ENCODE measurements at places on chromosomes 2 and 18.

- no peak for DNase-seq
Measured at GRCh38 chr2:133414486-133415209, 153.6 kb downstream of the NCKAP5 start.

DNA sequence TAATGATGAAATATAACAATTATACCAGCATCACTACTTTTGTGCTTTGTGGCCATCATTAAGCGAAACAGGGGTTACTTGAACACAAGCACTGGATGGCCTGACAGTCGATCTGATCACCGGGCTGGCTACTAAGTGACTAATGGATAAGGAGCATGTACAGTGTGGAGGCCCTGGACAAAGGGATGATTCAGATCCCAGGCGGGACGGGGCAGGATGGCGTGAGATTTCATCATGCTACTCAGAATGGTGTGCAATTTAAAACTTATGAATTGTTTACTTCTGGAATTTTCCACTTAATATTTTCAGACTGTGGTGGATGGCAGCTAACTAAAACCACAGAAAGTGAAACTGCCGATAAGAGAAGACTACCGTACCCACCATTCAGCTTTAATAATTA, 7.0 kb upstream of the CLIP4 start:
- DNase-seq, result no peak

GRCh38 chr2:197972061-197972460, 167.7 kb downstream of the PLCL1 start:
- no peak for DNase-seq

- DNase-seq, result no peak
Measured at GRCh38 chr2:40329739-40330030, 122.2 kb downstream of the SLC8A1 start.

- DNase-seq, result no peak
Measured at GRCh38 chr2:23293063-23293462, 91.9 kb upstream of the KLHL29 start.

DNA sequence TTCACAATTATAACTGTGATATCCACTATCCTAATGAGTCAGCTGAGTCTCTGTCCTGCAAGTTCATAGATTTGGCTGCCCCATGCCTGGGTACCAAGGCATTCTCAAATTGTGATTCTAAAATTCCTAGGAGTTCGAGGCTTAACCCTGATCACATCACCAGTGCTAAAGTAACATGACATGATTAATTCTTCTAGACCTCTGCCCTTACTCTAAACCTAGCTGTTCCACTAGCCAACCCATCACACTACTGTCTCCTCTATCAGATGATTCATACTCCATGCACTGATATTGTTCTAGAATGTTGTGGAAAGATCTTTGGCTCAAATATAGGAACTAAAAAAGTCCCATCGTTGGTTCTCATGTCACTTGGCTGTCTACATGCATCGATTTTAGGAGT, 487.6 kb downstream of the PIK3C3 start:
- DNase-seq, result no peak

DNA sequence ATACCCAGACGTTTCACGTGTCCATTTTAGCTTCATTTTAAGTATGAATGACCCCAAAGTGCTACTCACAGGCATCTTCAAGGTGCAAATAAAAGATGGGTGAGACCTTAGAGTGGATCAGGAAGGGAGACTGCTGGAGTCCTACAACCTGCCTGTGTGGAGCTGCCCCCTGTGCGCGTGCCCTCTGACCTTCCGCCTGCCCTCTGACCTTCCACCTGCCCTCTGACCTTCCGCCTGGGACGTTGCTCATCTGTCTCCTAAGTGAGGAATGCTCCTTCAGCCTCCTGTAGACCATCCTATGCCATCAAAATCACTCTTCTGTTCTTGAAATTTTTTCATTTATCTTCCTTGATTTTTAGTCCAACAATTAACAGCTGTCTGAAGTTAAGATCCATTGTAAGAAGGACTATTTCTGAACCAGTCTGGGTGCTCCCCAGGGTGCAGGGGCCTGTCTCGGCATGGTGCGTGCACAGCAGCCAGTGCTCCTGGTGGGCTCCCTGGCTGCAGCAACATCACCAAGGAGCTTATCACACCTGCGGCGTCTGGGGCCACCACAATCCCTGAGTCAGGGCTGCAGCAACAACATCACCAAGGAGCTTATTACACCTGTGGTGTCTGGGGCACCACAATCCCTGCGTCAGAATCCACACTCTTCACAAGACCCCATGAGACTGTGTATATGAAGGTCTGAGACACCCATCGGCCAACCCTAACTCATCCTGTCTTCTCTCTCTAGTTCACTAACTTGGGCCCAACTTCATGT, 86.0 kb downstream of the TPO start:
- no peak for DNase-seq

DNA sequence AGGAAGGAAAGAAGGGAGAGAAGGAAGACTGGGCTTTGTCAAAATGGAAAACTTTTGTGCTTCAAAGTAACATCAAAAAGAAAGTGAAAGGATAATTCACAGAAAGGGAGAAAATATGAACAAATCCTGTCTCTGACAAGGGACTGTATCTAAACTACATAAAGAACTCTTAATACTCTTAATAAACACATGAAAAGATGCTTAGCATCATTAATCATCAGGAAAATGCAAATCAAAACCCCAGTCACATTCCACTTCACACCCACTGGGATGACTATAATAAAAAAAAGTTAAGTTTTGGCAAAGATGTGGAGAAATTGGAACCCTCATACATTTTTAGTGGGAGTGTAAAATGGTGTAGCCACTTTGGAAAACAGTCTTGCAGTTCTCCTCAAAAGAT, 11.8 kb upstream of the ZFP36L2 start:
- no peak for DNase-seq

DNA sequence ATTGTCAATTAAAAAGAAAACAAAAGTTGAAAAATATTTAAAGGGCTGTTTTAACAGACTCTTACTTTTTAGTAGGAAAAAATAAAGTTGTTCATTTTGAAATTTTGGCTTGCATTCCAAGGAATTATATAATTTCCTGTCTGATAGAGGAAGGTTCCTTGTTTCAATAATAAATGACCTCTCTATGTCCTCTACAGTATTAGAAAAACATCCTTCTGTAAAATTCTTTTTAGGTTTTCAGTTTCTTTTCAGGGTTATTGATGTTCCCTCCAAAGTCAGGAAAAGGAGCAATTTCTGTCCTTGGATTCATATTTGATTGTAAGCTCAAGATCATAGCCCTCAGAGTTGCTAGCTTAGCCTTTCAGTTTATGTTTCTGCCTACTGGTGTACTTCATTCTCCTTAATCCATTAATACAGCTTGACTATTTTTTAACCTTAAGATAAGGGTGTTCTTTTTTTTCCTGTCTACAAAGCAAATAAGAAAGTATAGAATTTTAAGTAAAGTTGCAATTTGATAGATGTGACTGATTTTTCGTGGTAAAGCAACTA, 125.2 kb upstream of the COL3A1 start:
- no peak for DNase-seq

- no peak for DNase-seq
Measured at GRCh38 chr2:100071335-100072043, 70.9 kb downstream of the AFF3 start.

- no peak for DNase-seq
Measured at GRCh38 chr2:208266936-208267335, 881 bp downstream of the PIKFYVE start.

DNA sequence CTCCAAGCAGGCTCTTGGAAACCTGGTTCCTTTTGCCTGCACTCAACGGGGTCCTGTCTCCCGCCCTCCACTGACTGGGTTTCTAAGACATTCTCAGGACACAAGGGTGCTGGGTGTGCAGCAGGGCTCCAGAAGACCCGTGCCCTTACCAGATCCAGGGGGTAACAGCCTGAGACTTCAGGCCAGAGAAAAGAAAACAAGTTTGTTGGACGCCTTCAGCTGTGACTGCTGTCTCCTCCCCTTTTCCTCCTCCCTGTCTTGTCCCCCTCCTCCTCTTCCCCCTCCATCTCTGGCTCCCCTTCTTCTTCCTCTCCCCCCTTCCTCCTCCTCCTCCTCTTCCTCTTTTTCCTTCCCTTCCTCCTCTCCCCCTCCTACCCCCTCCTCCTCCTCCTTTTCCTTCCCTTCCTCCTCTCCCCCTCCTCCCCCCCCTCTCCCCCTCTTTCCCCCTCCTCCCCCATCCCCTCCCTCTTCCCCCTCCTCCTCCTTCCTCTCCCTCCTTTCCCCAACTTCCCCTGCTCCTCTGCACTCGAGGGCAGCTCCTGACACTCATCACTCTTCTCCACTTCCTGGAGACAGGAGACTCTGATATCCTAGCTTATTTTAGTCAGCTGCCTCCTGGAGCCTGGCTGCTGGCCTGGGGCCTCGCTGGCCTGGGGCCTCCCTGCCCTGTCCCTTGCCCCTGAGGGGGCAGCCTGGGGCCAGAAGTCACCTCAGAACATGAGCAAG, 12.4 kb downstream of the ADRA2B start:
- no peak for DNase-seq

GRCh38 chr2:45127321-45127720, 118.1 kb upstream of the SIX2 start:
- no peak for DNase-seq

DNA sequence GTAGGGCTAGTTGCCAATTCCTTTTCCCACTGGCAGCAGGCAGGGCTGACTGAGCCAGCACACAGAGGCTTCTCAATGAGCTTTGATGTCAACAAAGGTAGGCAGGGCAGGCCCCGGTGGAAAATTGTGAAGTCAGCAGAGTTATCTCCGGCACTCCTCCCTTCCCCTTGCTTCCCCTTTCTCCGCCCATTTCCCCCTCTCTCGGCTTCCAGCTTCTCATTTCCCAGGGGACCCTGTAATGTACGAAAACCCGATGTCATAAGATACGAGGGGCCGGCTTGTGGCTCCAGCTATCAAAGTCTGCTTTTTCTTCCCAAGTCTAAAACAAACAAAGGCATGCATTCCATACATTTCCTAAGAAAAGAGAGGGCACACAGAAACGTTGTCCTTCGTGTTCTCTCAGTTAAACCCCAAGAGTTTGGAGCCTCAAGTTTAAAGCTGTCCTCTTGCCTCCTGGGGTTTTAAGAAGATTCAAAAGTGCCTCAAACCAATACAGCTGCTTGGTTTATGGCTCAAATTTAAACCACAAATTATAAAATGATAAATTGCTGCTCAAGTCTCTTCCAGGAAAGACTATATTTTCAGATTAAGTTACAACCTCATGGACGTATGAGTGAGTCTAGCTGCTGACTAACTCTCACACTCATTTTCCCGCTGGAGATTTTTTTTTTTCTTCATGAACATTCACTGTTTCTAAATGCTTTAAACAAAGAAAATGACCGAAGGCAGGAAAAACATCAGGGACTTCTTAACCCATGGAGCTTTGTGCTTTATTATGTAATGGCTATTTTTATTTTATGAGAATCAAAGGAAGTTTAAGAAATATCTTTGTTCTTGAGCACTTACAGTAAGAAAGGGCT, 27.2 kb upstream of the EML4 start:
- DNase-seq, result peak; percentile 29

DNA sequence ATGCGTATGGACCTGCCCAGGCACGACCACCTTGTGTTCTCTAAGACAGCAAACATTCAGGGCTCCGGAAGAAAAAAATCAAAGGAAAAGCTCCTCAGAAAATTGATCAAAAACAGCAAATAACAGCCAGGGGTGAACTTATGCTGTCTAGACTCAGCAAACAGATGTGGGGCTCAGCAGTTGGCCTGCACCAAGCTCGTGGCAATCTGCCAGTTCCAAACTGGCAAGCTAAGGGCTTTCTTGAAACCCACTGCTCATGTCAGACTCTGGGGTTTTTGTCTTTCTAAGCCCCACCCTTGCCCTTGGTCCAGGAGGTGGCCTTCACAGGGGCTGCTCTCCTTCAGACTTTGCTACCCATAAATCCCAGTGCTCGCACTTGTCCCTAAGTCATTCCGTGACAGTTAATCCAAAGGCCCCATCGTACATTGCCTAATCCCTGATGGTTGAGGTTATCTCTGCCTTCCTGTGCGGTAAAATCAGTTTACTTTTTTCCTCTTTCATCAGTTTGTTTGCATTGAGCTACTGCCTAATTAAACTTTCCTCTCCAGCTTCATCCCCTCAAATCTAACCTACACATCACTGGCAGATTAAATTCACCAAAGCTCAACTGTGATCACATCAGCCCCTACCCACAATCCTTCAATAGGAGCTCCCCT, 408.0 kb downstream of the LRATD1 start:
- no peak for DNase-seq

- DNase-seq, result no peak
Measured at GRCh38 chr2:111691164-111691875, 192.7 kb downstream of the ANAPC1 start.

DNA sequence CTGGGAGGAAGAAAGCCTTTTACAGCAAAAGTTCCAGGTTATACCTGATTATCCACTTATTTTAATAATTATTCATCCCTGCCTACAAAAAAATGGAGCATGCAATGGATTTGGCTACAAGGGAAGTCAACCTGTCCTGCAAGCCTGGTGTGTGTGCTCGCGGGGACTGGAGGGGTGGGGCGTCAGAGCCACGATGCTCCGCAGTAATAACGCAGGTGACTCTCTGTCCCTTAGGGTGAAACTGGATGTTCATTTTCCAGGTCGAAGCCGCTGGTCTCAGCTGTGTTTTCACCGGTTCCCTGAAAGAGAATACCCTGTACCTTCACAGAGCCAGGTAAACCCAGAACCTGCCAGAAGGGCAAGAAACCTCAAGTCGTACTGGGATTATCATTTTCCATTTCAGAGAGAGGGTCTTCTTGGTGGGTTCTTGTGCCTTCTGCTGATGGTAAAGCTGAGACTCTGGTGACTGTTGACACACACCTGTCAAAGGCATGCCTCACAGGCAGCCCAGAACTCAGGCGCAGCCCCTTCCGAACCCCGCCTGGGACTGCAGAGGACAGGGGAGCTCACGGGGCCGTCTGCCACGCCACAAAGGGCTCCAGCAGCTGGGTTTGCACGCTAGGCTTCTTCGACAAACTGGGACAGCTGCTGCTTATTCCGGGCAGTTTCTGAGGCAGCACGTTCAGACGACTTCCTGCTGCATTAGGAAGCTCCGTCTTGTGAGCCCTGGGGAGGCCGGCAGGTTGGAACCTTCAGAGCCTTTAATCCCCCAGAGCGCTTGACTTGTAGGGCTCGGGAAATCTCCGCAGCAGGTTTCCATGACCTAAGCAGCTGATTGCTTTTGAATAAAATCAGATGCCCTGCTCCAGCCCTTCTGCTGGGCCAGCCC, 58.6 kb downstream of the KCNG2 start:
- no peak for DNase-seq

- DNase-seq, result no peak
Measured at GRCh38 chr2:112019569-112019982, 35.5 kb upstream of the TMEM87B start.

GRCh38 chr2:174554529-174555150, 43.0 kb downstream of the WIPF1 start:
- DNase-seq, result no peak

Measured in activated CD4-positive, alpha-beta T cell treated with anti-CD3 and anti-CD28 coated beads, Interleukin-2, amount 50 U/mL, for 4 hours (primary cell).